ENCODE measurements at places on chromosomes 4 and X.
A peak's percentile ranks its signal among the peaks of the same experiment; 100 is the strongest.

- DNase-seq = peak; percentile 74
Observed at GRCh38 chrX:100768679-100769338, 36.9 kb upstream of the SYTL4 start.

GRCh38 chr4:107130157-107130556 is 94.0 kb upstream of the DKK2 start:
- DNase-seq = no peak

DNA sequence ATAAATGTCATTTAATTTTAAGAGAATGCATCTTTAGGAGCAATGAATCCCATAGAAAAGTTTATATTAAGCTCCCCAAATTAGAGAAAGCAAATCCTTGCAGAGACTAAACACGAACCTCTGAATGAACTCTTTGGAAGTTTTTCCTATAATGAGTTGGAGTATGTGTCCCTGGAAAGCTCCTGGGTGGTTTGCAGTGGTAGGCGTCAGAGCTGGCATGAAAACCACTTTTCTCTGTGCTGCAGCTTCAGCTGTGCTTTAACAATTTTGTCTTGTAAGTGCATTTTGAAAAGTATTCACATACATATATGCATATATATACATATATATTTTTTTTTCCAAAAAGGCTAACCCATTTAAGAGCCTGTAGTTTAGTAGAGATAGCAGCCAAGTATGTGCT is 148.7 kb upstream of the TBC1D9 start:
- no peak for DNase-seq

- DNase-seq = no peak
Observed at GRCh38 chr4:92307866-92308265, 4.1 kb downstream of the GRID2 start.

DNA sequence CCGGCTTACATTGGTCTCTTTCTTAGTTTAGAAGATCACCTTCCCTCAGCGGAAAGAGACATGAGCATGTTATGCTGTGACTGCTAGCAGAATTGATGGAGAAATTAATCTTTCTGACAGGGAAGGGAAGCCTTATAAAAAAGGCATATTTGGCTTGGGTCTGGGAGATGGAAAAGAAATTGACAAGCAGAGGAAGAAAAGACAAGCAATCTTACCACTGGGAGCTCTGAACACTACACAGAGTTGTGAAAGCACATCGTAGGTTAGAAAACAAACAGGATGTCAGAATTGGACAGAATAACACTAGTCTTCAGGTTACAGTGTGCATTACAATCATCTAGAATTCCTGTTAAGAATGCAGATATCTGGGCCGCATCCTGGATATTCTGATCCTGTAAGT is 1493.8 kb upstream of the IGFBP7 start:
- no peak for DNase-seq

GRCh38 chrX:73268463-73268862 is 53.8 kb upstream of the NAP1L2 start:
- DNase-seq = no peak

DNA sequence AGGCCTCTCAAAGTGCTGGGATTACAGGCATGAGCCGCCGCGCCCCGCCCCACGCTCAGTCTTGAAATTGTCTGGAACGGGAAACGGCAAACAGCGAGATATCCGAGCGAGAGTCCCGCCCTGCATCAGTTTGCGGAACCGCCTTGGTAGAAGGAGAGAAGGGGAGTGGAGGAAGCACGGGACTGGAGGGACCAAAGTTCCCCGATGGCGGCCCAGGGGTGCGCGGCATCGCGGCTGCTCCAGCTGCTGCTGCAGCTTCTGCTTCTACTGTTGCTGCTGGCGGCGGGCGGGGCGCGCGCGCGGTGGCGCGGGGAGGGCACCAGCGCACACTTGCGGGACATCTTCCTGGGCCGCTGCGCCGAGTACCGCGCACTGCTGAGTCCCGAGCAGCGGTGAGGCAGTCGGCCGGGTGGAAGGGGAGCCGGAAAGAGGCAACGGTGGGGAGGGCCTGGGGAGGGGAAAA is at the start of gene BST1:
BST1 (plus strand) TSS at position 125 of the 463 bp plus-strand sequence; CDS start at position 205, 80 bp downstream.
- peak; percentile 71 for DNase-seq

GRCh38 chr4:93394545-93395081 is 433.9 kb upstream of the ATOH1 start:
- peak; percentile 61 for DNase-seq

GRCh38 chrX:51395810-51396728 is 63.4 kb downstream of the NUDT10 start:
- peak; percentile 4 for DNase-seq

DNA sequence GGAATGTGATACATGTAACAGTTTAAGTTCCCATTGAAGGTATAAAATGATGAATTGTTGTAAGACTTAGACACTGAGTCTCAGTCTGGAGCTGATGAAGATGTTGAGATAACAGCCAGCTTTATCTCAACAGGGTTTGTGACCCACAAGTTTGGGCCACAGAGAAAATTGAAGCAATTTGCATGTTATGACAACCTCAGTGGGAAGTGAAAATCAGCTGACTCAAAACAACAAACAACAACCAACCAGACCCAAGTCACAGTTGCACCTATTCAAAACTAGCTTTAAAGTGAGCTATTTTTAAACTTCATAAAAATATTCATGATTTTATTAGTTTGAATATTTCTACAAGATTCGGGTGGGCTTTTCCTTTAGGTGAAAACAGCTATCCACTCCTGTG is 8.0 kb downstream of the SFRP2 start:
- DNase-seq = no peak

- DNase-seq = no peak
Observed at GRCh38 chrX:9578083-9578779, 113.4 kb downstream of the TBL1X start.

GRCh38 chr4:155617296-155617695 is 49.4 kb upstream of the GUCY1A1 start:
- no peak for DNase-seq

- peak; percentile 67 for DNase-seq
Observed at GRCh38 chr4:74284053-74284452, 24.2 kb upstream of the EPGN start.

DNA sequence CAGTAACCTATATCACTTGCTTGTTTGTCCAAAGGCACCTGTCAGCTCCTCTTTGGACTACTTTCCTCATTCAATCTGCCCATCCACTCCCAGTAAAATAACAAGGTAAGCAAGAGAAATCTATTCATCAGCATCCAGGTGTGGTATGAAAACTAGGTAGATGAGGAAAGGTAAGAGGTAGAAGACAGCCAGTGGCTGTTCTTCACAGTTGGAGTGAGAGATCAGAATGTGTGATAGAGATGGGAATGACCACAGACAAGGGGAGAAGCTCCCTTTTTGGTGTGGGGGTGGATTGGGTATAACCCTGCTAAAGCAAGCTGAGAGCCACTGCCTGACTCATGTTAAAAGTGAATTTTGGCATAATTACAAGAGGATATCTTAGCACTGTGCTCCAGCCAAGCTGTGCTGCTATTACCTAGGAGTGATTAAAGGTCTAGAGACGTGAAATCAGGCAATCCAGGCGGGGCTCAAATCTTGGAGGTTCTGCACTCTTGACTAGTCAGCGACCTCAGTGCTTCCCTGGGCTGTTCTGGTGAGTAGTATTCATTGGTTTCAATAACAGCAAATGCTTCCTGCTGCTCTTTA is 28.1 kb upstream of the RASL11B start:
- DNase-seq = peak; percentile 27

DNA sequence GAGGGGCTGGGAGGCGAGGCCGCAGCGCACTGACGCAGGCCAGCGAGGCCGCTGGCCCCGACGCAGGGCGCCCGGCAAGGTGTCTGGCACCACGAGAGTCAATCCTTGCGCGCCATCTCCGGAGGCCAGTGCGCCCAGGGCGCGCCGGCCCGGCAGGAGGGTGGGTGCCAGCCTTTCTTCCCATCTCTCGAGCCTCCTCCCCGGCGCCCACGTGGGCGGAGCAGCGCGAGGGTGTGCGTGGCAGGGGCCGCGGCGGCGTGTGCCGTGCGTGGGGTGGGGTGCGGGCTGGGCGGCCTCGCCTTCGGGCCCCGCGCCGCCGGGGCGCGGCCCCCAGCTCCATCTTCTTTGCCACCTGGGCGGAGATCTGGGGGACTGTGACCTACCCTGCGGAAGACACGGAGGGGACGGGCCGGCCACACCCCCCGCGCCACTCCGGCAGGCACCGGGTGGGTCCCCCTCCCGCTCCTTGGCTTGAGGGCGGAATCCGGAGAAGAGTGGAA is 877 bp downstream of the JAKMIP1 start:
- no peak for DNase-seq

DNA sequence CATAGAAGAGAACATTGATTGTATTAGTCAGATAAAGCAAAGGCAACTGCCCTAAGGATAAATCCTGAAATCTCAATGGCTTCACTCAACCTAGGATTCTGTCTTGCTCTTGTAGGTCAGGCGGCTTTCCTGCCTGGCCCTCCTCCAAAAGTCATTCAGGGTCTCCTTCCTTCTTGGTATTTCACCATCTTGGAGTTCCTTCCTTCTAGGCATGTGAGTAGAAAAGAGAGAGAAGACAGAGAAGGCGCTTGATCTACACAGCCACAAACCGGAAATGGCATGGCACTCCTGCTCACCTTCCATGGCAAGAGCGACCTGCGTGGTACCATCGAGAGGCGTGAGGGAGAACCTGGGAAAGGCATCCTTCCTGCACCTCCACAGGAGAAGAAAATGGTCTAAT is 45.3 kb upstream of the HELT start:
- no peak for DNase-seq

- peak; percentile 16 for DNase-seq
Observed at GRCh38 chrX:116276261-116276660, 105.7 kb downstream of the AGTR2 start.

DNA sequence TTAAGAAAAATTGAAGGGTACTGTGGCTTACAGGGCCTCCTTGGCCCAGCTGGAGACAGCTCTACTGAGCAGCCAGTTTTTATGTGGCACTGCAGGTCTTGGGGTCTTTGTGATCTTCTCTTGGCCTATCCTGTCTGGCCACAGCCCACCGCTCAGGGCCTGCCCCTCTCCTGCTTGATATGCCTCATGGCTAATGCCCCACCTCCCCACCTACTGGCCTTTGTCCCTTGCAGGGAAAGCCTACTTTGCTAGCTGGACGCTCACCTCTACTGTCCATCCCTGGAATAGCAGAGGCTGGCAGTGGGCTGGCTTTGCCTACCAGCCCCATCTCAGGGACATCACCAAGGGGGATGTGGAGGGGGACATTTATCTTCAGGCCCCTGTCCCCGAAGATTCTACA is 134.1 kb downstream of the PJA1 start:
- no peak for DNase-seq

DNA sequence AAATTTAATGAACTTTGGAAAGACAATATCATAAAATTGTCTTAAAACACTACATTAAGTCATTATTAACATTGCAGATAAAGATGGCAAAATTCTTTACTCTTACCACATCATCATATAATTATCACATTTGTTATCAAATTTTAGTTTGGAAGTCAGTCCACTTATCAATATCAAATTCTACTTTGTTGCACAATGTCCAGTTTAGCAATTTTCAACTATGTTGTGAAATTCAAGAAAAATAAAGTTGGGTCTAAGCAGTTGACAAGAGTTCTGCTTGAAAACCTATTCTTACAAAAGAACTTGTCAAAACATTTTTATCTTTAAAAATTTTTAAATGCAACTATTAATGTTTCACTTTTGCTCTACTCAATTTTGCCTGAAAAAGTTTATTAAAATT is 44.7 kb upstream of the TET2 start:
- DNase-seq = no peak

DNA sequence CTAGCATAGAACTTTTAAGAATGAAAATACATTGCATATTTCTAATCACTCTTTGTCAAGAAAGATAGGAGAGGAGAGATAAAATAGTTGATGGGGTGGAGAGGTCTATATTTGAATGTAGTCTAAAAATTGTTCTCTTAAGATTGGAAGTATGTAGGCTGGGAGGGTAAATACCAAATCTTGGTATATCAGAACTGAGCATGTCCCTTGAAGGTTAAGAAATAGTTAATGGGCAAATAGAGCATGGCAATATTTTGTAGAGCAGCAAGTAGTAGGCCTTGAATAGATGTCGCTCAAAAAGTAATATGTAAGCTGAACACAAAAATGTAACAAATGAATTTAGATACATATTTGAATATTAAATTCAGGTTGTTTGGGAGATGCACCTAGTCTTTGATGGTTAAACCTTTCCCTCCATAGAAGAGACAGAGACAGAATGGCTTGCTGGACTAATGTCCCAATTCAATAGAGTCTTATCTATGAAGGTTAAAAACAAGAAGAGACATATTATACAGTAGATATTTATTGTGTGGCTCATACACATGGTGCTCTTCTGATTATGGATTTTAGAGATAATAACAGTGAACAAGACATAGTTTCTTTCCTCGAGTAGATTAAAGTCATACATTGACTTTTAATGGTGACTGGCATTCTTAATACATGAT is 12.5 kb downstream of the ALB start:
- no peak for DNase-seq

- no peak for DNase-seq
Observed at GRCh38 chrX:17497193-17497592, 122.2 kb downstream of the NHS start.

DNA sequence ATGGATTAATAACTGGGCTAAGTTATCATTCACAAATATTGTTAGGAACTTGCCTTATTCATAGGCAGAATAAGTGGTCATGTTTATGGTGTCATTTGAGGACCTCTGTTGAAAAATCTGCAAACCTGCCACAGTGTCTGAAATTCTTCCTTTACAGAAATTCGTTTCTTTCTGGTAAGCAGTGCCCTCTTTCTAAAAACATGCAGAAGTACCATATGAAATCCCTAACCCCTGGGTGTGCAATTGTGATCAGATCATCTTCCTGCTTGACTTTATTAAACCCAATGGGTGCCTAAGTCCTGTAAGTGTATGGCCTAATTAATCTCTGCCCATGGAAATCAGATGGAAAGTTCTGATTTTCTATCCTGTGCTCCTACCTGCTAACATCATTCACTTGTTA is 4.4 kb upstream of the HTATSF1 start:
- no peak for DNase-seq

GRCh38 chrX:38560776-38561125 is 591 bp upstream of the TSPAN7 start:
- DNase-seq = no peak

GRCh38 chrX:115388879-115389278 is 99.4 kb downstream of the LUZP4 start:
- DNase-seq = peak; percentile 48

GRCh38 chr4:40256329-40256728 is 59.5 kb downstream of the RHOH start:
- DNase-seq = no peak

DNA sequence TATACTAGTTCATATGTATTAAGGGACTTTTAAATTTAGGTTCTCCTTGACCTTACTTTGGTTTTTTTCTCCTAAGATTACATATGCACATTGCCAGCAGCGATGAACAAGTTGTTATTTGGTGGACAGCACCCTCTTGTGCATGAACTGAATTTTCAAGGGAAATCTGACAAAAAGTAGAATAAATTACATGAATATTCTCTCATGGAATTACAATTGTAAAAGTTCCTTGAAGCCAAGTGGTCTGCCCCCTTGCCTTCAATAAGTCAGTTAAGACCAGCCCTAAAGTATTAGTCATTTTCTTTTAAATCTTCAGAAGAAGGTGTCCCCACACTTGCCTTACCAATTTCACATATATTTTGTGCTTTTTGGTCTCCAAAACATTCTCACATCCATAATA is 30.7 kb upstream of the SMARCA5 start:
- DNase-seq = peak; percentile 82
